ENCODE measurements at places on chromosomes 3 and 15.
A peak's percentile ranks its signal among the peaks of the same experiment; 100 is the strongest.

- no peak for DNase-seq
These were observed 99.3 kb upstream of the SLC24A5 start for GRCh38 chr15:48021336-48022086.

- DNase-seq = no peak
These were observed 42.7 kb downstream of the HES1 start for GRCh38 chr3:194178669-194179068.

DNA sequence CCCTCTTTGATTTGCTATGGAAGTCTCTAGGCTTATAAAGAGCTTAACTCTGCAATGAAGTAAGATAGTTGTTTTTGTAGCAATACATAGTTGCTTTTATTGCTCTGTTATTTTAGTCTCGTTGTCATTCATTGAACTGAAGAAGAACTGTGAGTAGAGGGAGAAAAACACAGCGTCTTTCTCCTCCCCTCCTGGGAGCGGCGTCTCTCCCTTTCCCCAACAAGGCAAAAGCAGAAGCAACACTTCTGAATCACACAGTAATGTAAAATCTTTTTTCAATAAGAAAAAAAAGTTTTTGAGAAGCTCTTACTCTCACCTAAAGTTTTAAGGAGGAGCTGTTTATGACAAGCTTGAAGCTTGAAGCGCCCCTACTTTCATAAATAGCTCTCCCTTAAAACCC is 119.3 kb upstream of the SLC7A14 start:
- peak; percentile 52 for DNase-seq

DNA sequence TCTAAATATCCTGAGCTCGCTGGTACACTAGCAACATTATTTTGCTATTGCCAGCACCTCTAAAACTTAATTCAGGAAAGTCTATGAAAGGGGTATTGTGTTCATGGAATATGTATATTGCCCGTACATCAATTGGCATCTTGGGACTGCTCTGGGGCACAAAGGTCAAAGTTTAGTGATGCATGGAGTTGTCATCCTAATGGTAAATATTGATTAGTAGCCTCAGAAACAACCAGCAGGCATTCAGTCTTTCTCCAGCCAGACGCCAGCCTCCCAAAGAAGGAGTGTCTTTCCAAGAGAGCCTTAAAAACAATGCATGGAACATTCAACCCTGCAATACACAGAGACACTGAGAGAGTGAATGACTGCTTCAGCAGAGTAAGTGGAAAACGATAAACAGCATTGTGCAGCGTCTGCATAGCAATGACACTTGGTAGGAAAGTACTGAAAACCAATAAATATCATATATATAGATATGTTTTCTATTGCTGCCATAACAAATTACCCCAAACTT is 377.3 kb downstream of the SHQ1 start:
- no peak for DNase-seq

GRCh38 chr3:155196131-155197021 is 97.1 kb downstream of the STRIT1 start:
- no peak for DNase-seq

DNA sequence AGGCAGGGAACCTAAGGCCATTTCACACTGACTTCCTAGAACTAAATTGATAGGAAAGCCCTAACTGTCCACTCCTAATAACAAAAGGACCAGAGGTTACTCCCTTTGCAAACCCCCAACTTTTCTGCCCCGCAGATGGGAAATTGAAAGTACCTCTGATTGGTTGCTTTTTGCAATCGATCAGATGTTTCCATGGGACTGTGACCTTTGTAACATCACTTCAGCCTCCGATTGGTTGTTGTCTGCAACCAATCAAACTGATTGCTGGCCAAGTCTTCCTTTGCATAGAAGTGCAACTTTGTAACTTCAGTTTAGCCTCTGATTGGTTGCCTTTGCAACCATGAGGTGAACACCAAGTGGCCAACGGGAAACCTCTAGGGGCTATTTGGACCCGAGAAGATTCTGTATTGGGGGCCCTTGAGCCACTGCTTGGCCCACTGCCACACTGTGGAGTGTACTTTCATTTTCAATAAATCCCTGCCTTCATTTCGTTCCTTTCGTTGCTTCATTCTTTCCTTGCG is 11.3 kb upstream of the KNL1 start:
- no peak for DNase-seq

DNA sequence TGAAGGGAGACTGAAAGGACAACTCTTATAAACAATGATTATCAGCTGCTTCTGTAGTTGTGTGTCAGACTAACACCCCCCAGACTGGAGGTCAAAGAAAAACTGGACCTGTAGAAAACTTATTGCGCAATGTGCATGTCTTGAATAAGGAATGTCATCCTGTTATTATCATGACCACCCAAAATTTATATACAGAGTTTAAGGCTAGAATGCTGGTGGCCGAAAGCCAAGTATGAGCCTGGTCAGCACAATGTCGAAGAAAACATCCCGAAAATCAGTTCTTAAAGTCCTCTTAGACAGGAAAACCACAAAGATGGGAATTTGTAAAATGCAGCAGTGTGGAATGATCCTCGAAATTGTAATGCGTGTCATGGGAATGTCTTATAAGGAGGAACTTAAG is 29.3 kb downstream of the RFTN1 start:
- peak; percentile 98 for DNase-seq

GRCh38 chr3:11717768-11718636 is 74.3 kb upstream of the VGLL4 start:
- peak; percentile 57 for DNase-seq

DNA sequence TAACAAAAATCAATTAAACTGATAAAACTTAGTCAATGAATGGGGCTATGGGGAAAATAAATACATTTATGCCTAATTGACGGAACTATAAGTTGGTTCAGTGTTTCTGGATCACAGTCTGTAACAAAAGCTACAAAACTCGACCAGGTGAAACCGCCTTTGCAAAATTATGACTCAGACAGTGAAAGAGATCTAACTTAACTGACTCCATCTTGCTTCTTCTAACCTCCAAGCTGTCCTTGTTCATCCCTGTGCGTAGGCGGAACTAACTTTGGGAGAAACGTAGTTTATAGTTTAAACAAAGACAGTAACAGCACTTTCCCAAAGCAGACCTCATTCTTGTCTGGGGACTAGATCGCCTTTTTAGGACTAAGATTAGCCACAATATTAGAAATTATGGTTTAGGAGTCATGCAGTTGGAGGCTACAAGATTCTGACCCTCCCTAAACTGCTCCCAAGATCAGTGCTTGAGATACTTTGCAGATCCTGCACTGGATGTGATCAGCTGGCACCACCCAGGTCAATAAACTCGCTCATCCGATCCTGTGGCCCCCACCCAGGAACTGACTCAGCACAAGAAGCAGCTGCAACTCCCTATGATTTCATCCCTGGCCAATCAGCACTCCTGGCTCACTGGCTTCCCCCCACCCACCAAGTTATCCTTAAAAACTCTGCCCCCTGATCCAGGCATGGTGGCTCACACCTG is 7.2 kb upstream of the MFGE8 start:
- peak; percentile 63 for DNase-seq

DNA sequence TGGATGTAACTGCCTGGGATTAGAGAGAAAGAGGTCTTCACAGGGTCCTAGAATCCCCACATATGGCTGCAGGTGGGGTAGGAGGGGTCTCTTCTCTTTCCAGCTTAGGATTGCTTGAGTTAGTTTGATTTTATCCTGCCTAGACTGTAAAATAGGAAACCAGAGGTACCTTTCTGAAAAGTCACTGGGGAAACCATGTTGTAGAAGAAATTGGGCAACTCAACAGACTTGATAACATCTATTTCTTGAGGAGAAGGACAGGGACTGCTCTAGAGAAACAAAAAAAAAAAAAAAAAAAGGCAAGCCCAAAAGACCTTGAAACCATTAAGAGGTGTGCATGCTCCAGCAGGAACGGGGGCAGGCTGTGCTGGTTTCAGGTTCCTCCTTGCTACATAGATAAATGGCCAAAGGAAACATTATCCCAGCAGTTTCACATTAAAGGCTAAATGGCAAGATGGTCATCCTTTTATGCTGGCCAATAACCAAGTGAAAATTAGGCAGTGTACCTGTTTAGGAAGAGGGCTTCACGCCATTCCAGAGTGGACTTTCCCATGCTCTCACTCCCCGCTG is 116.1 kb downstream of the ALDH1A2 start:
- no peak for DNase-seq

DNA sequence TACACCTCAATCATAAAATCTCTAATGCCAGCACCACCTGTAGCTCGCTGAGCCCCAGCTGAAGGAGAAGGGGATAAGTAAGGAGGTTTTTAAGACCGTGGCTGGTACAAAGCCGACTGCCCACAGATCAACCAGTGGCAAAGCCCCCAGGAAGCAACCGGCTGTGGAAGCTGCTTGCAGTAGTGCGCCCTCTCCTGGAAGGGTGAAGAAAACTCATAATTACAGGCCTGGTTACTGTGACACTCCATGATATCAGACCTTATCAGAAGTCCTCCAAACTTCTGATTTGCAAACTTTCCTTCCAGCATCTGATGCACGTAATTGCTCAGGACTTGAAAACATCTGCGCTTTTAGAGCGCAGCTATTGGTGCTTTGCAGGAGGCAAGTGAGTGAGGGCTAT is 63.1 kb upstream of the MCTP2 start:
- DNase-seq = no peak

DNA sequence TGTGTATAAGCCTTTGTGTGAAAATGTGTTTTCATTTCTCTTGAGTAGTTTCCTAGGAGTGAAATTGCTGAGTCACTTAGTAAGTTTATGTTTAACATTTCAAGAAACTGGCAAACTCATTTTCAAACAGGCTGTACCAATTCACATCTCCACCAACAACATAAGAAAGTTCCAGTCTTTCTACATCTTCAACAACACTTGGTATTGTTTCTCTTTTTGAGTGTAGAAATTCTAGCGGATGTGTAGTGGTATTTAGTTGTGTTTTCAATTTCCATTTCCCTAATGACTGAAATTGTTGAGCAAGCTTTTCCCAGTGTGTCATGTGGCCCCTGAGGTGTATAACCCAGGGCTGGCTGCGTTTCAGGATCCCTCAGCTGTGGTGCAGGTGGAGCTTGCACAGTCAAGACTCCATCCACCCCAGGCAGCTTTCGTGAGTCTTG is 258.5 kb downstream of the PDCD6IP start:
- peak; percentile 5 for DNase-seq

- no peak for DNase-seq
These were observed 968 bp upstream of the TMEM266 start for GRCh38 chr15:76058714-76059319.

GRCh38 chr3:195540511-195540910 is 2.6 kb downstream of the PPP1R2 start:
- DNase-seq = no peak

DNA sequence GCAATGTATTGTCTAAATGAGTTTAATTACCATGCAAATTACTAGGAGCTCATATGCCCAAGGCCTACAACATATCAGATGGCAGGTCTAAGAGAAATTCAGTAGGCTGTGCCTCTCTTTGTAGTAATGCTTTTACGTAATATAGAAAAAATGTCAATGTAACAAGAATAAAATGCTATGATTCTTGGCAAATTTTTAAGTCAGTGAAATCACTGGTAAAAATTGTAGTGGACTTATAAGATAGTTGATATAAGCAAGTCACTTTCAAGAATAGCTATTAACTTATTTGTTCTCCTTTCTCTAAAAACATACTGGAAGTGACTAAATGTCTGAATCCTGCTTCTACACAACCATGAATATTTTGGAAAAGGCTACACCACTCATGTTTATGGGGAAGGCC is 707.8 kb downstream of the TUSC7 start:
- DNase-seq = no peak

DNA sequence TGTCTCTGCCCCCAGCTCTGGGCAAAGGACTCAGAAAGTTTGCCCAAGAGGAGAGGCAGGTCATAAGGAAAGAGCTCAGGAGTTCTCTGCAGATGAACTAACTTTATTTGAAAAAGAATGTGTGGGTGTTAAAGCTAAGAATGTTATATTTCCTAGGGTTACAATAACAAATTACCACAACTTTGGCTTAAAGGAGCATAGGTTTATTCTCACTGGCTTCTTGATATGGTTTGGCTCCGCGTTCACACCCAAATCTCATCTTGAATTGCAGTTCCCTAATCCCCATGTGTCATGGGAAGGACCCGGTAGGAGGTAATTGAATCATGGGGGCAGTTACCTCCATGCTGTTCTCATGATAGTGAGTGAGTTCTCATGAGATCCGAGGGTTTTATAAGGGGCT is 383.7 kb upstream of the CFAP20DC start:
- no peak for DNase-seq

- DNase-seq = no peak
These were observed 85.8 kb downstream of the SLC49A4 start for GRCh38 chr3:122880624-122881023.

DNA sequence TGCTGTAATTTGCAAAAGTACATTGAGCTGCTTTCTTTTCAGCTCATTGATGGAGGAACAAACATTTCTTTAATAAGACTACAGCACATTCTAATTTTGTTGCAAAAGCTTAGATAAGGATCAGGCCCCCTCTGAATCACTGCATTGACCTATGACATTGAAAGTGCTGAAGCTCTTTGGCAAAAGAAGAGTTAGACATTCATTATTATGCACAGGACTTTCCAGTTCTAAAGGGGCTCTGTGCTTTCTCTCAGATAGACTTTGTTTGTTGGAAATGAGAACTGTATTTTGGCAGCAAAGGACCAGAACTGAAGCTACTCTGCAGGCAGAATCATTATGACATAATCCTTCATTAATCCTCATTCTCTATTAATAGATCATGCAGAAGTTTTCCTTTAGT is 252.9 kb upstream of the SOX2 start:
- DNase-seq = no peak

DNA sequence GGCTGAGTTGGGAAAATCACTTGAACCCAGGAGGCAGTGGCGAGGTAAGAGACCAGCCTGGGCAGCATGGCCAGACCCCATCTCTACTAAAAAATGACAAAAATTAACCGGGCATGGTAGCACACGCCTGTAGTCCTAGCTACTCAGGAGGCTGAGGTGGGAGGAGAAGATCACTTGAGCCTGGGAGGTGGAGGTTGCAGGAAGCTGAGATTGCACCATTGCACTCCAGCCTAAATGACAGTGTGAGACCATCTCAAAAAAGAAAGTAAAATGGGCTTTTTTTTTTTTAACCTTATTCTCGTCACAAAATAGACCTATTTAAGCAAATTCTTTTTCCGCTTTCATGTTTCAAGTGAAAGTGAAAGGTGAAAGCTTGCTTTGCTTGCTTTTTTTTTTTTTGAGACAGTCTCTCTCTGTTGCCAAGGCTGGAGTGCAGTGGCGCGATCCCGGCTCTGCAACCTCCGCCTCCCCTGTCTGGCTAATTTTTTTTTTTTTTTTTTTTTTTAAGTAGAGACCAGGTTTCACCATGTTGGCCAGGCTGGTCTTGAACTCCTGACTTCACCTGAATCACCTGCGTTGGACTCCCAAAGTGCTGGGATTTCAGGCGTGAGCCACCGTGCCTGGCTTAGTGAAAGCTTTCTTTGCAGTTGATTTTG is 3.6 kb downstream of the PDIA3 start:
- DNase-seq = no peak

DNA sequence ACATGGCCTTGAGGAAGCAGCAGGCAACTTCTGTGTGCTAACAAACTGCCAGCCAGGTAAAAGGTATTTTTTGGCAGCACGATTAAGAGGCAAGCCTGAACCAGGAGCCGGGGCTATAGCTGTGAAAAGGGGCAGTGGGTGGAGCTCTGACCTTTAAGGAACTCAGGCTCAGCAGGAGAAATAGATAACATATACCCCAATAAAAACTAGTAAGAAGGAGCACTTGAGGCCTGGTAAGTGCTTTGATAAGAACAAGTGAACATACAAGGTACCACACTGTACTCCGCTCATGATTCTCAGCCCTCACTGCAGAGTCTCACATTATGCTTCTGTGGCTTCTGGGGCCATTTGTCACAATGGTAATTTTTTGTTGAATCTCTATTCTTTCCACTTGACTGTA is 5.4 kb downstream of the FYCO1 start:
- DNase-seq = no peak

GRCh38 chr3:29871087-29871486 is 590.2 kb downstream of the RBMS3 start:
- no peak for DNase-seq

GRCh38 chr15:23083115-23083514 is 43.7 kb upstream of the TUBGCP5 start:
- no peak for DNase-seq
